NCI-H226 (cell line): ENCODE measurements at places on chromosomes 3 and 15.

DNA sequence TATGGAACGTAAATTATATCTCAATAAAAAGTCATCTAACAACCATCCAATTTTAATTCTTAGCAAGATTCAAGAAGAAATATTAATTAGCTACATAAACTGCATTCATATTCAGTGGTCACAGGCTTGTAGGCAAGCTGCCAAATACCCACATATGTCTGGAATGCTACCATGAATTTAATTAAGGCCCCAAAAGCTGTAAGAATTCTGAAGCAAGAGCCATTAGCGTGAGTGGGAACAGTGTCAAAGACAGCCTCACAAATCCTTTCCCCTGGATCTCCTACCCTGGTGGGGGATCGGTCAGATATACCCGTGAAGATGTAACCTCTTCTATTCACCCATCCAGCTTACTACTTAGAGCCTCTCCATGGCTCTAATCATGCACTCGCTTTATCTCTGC lies 40.0 kb downstream of the ATG7 start:
- no peak for DNase-seq

GRCh38 chr15:41987925-41988275 lies 15.5 kb upstream of the EHD4 start:
- no peak for DNase-seq

DNA sequence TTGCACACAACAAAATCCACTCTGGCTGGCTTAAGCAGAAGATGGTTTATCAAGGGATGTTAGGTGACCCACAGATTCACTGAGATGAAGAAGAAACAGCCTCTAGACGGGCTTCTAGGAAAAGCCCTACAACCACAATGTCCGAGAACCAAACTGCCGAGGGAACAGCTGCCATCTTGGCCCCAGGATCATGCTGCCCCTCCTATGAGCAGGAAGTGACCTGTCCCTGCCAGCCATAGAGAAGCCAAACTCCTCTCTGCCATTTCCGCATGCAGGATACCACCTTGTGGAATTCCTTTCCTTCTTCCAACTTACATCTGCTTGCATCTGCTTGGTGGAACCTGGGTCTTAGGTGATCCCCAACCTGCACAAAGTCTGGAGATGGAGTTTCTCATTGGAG lies 11.4 kb upstream of the POMGNT2 start:
- no peak for DNase-seq

DNA sequence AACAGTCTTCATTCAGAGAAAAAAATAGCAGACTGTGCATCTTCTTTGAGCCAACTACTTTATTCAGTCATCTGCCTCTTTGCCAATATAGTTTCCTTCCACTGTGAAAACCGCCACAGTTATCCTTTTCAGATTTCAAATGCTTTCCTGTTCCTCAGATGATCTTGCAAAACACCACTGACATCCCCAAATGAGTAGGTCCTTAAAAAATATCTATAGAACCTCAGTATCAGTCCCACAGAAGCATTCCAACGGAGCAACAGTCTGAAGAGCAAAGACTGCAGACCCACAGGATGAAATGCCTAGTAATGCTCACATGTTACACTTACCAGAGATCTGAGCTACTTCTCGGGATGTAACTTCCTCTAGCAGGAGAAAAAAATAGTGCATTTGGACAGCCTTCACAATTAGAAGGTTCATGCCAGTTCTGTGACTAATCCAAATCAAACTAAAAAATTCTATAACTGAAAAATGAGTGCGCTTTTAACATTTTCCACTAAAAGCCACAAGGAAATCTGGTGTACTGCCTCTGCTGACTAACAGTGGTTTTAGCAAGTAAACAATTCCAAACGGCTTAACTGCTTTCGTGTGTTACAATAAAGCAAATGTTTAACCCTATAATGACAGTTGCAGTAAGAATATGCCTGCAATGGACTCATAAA lies at the start of gene ANKRD28:
TSS of gene ANKRD28 (minus strand) at position 338 of the 662 bp plus-strand sequence. CDS start 1,458 bp downstream, outside the sequence.
- peak; percentile 89 for DNase-seq

- no peak for DNase-seq
These were observed 85.3 kb upstream of the MBNL1 start for GRCh38 chr3:152183473-152183872.
